Lung (tissue), 17 donors: ENCODE measurements at places on chromosomes 16 and 17. TPM values are rescaled to one million over a fixed set of nuclear protein-coding genes. Genes with fewer than 3 reads are reported as not detected.

DNA sequence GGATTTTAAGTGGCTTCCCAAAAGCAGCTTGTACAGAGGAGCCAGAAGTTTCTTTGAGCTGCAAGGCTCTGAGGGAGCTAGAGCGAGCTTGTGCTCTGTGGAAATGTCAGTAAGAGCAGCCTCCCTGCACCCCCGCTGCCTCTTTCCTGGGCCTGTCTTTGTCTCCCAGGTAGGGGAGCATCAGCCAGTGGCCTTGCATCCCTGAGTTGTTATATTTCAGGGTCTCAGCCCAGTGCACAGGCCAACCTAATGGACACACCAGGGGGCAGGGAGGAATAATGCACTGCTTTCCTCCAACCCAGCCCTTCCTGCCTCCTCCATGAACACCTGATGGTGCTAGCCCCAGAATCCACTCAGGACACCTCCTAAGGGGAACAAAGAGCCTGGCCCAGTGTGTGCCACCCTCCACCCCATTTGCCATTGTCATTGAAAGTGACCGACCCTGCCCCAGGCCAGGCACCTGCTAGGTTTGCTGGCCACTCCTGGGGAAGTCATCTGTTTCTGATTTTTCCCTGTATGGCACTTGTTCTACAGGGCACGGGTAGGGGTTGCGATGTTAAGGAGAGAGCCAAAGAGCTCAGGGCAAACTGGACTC, 6.3 kb downstream of the TPPP3 start:
- H3K4me1 ChIP-seq: no peaks in the 10 kb centered on the region
- H3K4me3 ChIP-seq: no peak overlapping the region
- no peak overlapping the region for H3K27ac ChIP-seq
- DNase-seq: no peak
- H3K27me3 ChIP-seq: no peaks in the 10 kb centered on the region

DNA sequence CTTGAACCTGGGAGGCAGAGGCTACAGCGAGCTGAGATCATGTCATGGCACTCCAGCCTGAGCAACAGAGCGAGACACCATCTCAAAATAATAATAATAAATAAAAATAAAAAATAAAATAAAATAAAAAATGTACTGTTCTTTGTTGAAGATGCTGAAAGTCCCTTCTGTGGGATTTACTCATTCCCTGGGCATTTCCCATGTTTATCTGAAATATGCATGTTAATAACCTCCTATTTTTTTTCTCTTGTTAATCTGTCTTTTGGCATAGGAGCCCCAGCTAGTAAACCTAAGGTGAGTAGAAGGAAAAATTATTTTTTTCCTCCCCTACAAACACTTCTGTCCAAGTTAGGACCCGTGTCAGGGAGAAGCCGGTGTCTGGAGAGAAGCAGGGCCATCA, 34.4 kb downstream of the TMEM92 start:
- H3K27me3 ChIP-seq: no peaks in the 10 kb centered on the region
- H3K27ac ChIP-seq: no peak overlapping the region
- DNase-seq: no peak
- peaks cover 2% of the 10 kb centered on the region for H3K4me1 ChIP-seq
- H3K4me3 ChIP-seq: no peak overlapping the region

- no peak for DNase-seq
- H3K36me3 ChIP-seq: no peaks in the 10 kb centered on the region
- no peak overlapping the region for H3K4me3 ChIP-seq
- H3K27ac ChIP-seq: no peak overlapping the region
Measured at GRCh38 chr17:51342257-51342656, 81.9 kb downstream of the UTP18 start.

DNA sequence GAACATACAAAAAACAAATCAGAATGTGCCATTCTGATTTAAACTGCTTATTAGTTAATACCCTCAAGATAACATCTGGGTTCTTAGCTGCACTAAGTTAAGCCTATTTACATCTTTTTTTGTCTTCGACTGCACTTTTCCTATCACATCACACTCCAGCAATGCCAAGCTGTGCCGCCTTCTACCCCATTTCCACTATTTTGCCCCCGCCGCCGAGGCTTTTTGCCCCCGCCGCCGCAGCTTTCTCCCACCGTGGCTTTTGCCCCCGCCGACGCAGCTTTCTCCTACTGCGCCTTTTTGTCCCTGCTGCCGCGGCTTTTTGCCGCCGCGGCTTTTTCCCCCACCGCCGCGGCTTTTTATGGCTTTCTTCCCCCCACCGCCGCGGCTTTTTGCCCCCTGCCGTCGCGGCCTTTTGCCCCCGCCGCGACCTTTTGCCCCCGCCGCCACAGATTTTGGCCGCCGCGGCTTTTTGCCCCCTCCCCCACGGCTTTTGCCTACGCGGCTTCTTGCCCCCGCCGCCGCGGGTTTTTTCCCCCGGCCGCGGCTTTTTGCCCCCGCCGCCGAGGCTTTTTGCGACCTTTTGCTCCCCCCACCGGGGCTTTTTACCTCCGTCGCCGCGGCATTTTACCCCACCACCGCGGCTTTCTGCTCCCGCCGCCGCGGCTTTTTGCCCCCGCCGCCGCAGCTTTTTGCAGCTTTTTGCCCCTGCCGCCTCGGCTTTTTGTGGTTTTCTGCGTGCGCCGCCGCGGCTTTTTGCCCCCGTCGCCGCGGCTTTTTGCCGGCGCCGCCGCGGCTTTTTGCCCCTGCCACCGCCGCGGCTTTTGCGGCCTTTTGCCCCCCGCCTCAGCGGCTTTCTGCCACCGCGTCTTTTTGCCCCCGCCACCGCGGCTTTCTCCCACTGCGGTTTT, 331.4 kb upstream of the WSB1 start:
- H3K4me3 ChIP-seq: no peak overlapping the region
- no peaks in the 10 kb centered on the region for H3K36me3 ChIP-seq
- DNase-seq: no peak
- no peak overlapping the region for H3K27ac ChIP-seq
- H3K4me1 ChIP-seq: no peaks in the 10 kb centered on the region

- H3K36me3 ChIP-seq: peaks cover 25% of the 10 kb centered on the region
- H3K4me1 ChIP-seq: no peaks in the 10 kb centered on the region
- H3K27ac ChIP-seq: no peak overlapping the region
- DNase-seq: no peak
- H3K4me3 ChIP-seq: no peak overlapping the region
Measured at GRCh38 chr16:67137605-67138004, 13.2 kb downstream of the B3GNT9 start.

GRCh38 chr17:19017804-19018599, 13.4 kb upstream of the FAM83G start:
- H3K4me3 ChIP-seq: no peak overlapping the region
- no peaks in the 10 kb centered on the region for H3K4me1 ChIP-seq
- no peaks in the 10 kb centered on the region for H3K36me3 ChIP-seq
- no peak for DNase-seq

- H3K4me3 ChIP-seq: no peak overlapping the region
- H3K27ac ChIP-seq: no peak overlapping the region
- H3K27me3 ChIP-seq: no peaks in the 10 kb centered on the region
- no peaks in the 10 kb centered on the region for H3K4me1 ChIP-seq
Measured at GRCh38 chr17:21268596-21269188, 15.5 kb upstream of the NATD1 start.

GRCh38 chr17:15891318-15891717, 53.6 kb upstream of the ADORA2B start:
- DNase-seq: no peak
- H3K27me3 ChIP-seq: no peaks in the 10 kb centered on the region
- no peak overlapping the region for H3K4me3 ChIP-seq
- H3K27ac ChIP-seq: no peak overlapping the region
- no peaks in the 10 kb centered on the region for H3K36me3 ChIP-seq

DNA sequence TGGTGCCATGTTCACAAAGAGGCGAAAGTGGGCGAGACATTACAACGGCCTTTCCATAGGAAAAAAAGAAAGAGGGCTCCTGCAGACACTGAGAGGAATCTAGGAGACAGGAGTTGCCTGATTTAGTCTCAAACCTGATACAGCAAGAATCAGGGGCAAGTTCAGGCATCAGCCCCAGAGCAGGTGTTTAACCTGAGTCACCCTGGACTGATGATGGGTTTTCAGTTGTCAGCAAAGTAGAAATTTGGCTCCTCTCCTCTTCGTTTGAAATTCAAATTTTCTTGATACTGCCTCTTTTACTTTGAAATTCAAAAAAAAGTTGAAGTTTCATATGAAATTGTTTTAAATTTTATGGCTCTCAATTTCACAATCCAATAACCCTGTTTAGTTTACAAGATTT, 189.5 kb downstream of the ABCC12 start:
- H3K27ac ChIP-seq: no peak overlapping the region
- no peaks in the 10 kb centered on the region for H3K27me3 ChIP-seq
- no peak overlapping the region for H3K4me3 ChIP-seq
- H3K4me1 ChIP-seq: no peaks in the 10 kb centered on the region

- no peaks in the 10 kb centered on the region for H3K4me1 ChIP-seq
- H3K27me3 ChIP-seq: no peaks in the 10 kb centered on the region
- no peak for DNase-seq
Measured at GRCh38 chr16:24445216-24445615, 94.2 kb upstream of the RBBP6 start.

- H3K4me1 ChIP-seq: no peaks in the 10 kb centered on the region
- H3K36me3 ChIP-seq: no peaks in the 10 kb centered on the region
- H3K4me3 ChIP-seq: no peak overlapping the region
Measured at GRCh38 chr17:69406941-69407340, 7.6 kb upstream of the MAP2K6 start.

The GPT2 gene
- total RNA-seq: 8.3 TPM

The TP53TG3 gene
- total RNA-seq: not detected

The ZNF75A gene
- total RNA-seq: 35.1 TPM

The CSH1 gene
- total RNA-seq: not detected

The APOBR gene
- 8.0 TPM for total RNA-seq

The NPIPB6 gene
- total RNA-seq: 6.1 TPM

The IL21R gene
- 6.3 TPM for total RNA-seq
